Activated effector memory CD4-positive, alpha-beta T cell treated with Interleukin-2 at 50 U/mL for 16 hours (primary cell): ENCODE measurements at places on chromosomes 1 and 21.

- DNase-seq, result no peak
These were observed 18.5 kb upstream of the SLC25A34 start for GRCh38 chr1:15717418-15718125.

DNA sequence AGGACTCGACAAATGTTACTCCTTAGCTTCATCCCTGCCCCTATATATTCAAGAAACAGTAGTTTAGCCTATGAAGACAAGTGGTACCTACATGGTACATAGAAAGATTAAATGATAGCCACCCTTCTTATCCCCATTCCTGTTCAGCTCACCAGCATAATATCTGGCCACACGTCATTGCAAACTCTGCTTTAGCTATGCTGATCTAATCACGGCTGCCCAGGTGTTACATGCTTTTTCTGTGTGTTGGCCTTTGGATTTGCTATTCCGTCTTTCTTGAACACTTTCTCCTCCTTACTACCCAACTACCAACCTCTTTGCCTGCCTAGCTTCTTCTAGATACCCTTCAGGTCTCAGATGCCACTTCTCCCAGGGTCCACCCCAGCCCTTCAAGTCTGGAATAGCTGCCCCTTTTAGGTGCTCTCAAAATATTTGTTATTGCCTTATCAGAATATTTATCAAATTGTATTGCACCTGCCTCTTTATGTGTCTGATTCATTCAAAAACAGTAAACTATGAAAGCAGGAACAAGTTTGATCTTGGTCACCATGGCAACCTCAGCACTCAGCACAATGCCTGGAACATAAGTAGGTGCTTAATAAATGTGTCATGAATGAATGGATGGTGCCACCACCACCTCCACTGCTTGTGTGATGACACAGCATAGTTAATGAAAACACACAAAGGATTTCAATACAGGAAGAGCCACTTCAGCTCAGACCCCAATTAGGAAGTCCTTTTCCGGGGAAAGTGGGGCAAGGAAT, 11.4 kb upstream of the DNASE2B start:
- DNase-seq, result no peak

- DNase-seq, result no peak
These were observed 857.8 kb upstream of the B3GALT2 start for GRCh38 chr1:194043984-194044755.

GRCh38 chr1:96513136-96513535, 208.4 kb upstream of the PTBP2 start:
- no peak for DNase-seq

GRCh38 chr1:53467391-53467790, 8.2 kb downstream of the DMRTB1 start:
- DNase-seq, result no peak
